ENCODE measurements at places on chromosomes 4 and X. TPM values are rescaled to one million over a fixed set of nuclear protein-coding genes. Genes with fewer than 3 reads are reported as not detected.

The FSTL5 gene
- 0.55 TPM for total RNA-seq

DNA sequence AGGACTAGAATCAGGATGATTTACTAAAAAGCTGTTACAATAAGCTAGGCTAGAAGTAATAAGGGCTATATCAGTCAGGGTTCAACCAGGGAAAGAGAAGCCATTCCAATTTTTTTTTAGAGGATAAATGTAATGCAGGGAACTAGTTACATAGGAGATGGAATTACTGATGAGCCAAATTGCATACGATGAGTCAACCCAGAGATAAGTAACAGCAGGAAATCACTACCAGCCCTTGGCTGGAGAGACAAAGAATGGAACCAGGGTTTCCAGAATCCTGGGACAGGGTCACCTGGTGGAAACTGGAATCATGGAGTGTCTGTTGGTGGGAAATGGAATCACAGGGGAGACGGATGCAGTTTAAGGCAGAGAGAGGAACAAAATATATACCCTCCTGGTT lies 13.1 kb upstream of the MAGEA4 start:
- no peaks in the 10 kb centered on the region for H3K4me1 ChIP-seq
- H3K27ac ChIP-seq: no peak overlapping the region
- no peak overlapping the region for H3K4me3 ChIP-seq
- H3K27me3 ChIP-seq: no peaks in the 10 kb centered on the region
- no peaks in the 10 kb centered on the region for H3K36me3 ChIP-seq

GRCh38 chr4:43485196-43485595 lies 592.7 kb downstream of the GRXCR1 start:
- H3K4me3 ChIP-seq: no peak overlapping the region
- H3K27ac ChIP-seq: no peak overlapping the region
- H3K27me3 ChIP-seq: no peaks in the 10 kb centered on the region
- no peak for DNase-seq

DNA sequence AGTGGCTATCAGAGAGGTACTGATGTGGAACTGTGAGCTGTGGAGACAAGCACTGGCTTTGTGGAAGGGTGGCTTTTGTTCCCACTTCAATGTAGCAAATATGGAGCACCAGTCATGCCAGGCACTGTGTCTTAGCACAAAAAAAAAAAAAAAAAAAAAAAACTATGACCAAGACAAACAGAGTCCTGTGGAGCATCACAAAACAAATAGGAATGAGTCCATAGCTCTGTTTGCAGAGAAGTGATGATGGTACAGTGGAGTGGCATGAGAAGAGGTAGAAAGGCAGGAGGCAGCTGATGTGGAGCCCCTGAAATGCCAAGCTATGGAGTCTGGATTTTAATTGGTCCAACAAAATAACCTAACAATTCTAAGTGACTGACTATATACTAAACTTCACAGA lies 116.9 kb downstream of the RAB28 start:
- no peak overlapping the region for H3K4me3 ChIP-seq
- DNase-seq: no peak
- peaks cover 4% of the 10 kb centered on the region for H3K36me3 ChIP-seq
- H3K27me3 ChIP-seq: no peaks in the 10 kb centered on the region
- no peak overlapping the region for H3K27ac ChIP-seq

- peaks cover 3% of the 10 kb centered on the region for H3K36me3 ChIP-seq
- DNase-seq: no peak
- H3K27ac ChIP-seq: no peak overlapping the region
- no peaks in the 10 kb centered on the region for H3K27me3 ChIP-seq
- H3K4me1 ChIP-seq: no peaks in the 10 kb centered on the region
These were observed 69.7 kb downstream of the REELD1 start for GRCh38 chr4:146283758-146284651.

The ARHGAP10 gene
- total RNA-seq: 130 TPM

GRCh38 chr4:143335979-143336780 lies 496 bp upstream of the GAB1 start:
- H3K27me3 ChIP-seq: no peaks in the 10 kb centered on the region
- peak overlapping the region; percentile 94 for H3K4me3 ChIP-seq
- peaks cover 32% of the 10 kb centered on the region for H3K4me1 ChIP-seq
- H3K27ac ChIP-seq: peak overlapping the region; percentile 99
- no peaks in the 10 kb centered on the region for H3K36me3 ChIP-seq

GRCh38 chr4:61614231-61614630 lies 414.1 kb downstream of the ADGRL3 start:
- no peaks in the 10 kb centered on the region for H3K4me1 ChIP-seq
- H3K27me3 ChIP-seq: no peaks in the 10 kb centered on the region
- H3K4me3 ChIP-seq: no peak overlapping the region
- no peak for DNase-seq

- no peaks in the 10 kb centered on the region for H3K4me1 ChIP-seq
- no peaks in the 10 kb centered on the region for H3K36me3 ChIP-seq
- no peak overlapping the region for H3K4me3 ChIP-seq
These were observed 2535.1 kb downstream of the ARAP2 start for GRCh38 chr4:33709247-33709646.

DNA sequence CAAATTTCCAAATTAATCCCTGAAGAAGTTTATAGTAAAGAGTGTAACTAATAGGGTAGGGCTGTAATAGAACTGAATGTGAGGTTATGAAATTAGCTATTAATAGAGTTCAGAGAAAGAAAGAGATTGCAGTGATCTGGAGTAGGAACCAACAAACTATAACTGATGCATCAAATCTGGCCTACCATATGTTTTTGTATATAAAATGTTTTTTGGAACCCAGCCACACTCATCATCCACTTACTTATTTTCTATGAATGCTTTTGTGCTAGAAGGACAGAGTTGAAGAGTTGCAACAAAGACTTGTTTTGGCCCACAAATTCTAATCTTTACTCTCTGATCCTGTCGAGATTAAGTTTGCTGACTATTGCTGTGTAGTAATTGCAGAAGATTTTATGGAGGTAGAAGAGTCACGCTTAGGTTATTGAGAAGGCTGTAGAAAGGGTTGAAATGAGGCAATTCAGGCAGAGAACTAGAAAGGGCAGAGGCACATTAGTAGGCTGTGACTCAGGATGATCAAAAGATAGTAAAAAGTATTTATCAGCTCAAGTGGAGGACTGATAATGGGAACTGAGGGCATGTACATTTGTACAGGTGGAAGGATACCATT lies 298.7 kb upstream of the EMCN start:
- H3K27ac ChIP-seq: no peak overlapping the region
- no peaks in the 10 kb centered on the region for H3K27me3 ChIP-seq
- H3K4me1 ChIP-seq: no peaks in the 10 kb centered on the region
- H3K36me3 ChIP-seq: no peaks in the 10 kb centered on the region
- no peak for DNase-seq

The RBM46 gene
- total RNA-seq: 4.1 TPM

The NAT8L gene
- total RNA-seq: 0.36 TPM

The NXF2B gene
- total RNA-seq: not detected

GRCh38 chr4:166134285-166134684 lies 261.2 kb downstream of the TLL1 start:
- no peak for DNase-seq
- no peak overlapping the region for H3K4me3 ChIP-seq
- no peaks in the 10 kb centered on the region for H3K36me3 ChIP-seq
